ENCODE measurements at places on chromosomes 1 and 21. TPM values are rescaled to one million over a fixed set of nuclear protein-coding genes. Genes with fewer than 3 reads are reported as not detected.
A peak's percentile ranks its signal among the peaks of the same experiment; 100 is the strongest.

DNA sequence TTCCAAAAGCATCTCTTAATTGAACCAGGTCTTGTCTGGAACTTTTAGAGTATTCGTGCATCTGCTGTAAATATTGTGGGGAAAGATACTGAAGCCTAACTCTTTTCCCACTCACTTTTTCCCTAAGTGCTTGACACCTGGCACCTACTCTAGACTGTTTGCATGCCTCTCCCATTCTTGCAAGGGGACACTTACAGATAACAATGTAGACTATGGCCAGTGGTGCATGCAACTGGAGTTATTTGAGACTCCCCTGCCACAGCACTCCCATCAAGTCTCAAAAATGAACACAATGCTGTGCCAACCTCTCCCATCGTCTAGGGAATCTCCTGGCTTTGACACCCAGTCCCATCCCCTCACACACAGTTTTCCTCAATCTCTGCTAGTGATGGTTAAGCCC lies 118.6 kb upstream of the ATP1B1 start:
- no peaks in the 10 kb centered on the region for H3K27me3 ChIP-seq
- no peak overlapping the region for H3K4me3 ChIP-seq
- no peak overlapping the region for H3K27ac ChIP-seq
- no peaks in the 10 kb centered on the region for H3K36me3 ChIP-seq

DNA sequence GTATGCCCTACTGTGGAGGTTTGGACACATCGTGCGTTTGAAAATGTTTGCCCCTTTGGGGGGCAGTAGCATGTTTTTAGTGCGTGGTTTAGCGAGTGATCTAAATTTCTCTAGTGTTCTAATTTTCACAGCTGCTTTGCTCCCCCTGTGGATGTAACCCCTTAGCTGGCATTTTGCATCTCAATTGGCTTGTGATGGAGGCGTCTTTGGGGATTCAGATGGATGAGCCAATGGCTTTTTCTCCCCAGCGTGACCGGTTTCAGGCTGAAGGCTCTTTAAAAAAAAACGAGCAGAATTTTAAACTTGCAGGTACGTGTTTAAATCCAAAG lies 836 bp downstream of the CDC7 start:
- H3K4me3 ChIP-seq = peak overlapping the region; percentile 66
- H3K4me1 ChIP-seq = peaks cover 9% of the 10 kb centered on the region
- H3K27ac ChIP-seq = peak overlapping the region; percentile 90
- no peak for DNase-seq
- no peaks in the 10 kb centered on the region for H3K27me3 ChIP-seq

GRCh38 chr1:49106445-49106844 lies 329.8 kb upstream of the BEND5 start:
- no peak for DNase-seq
- H3K27ac ChIP-seq = no peak overlapping the region
- no peaks in the 10 kb centered on the region for H3K36me3 ChIP-seq
- no peak overlapping the region for H3K4me3 ChIP-seq
- H3K4me1 ChIP-seq = no peaks in the 10 kb centered on the region

The LGR6 gene
- 0.32 TPM for total RNA-seq

GRCh38 chr1:41526956-41527561 lies 42.6 kb upstream of the EDN2 start:
- H3K4me3 ChIP-seq = no peak overlapping the region
- no peaks in the 10 kb centered on the region for H3K36me3 ChIP-seq
- no peaks in the 10 kb centered on the region for H3K27me3 ChIP-seq

DNA sequence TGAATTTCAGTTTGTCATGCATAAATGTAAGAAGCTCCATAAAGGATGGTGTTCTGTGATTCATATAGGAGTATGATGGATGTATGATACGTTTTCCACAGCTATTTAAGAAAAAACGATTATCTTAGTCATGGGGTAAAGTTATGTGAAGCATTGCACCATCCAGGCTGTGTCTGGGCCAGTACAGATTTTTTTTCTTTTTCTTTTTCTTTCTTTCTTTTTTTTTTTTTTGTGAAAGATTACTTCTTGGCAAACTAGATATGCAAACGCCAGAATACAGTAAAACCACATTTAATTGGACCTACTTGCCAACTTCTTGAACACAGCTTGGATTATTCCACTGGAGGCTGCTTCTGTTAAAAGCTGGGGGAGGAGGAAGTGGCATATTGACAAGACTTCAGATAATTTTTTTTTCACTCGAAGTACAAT lies 14.9 kb downstream of the ZBTB18 start:
- no peaks in the 10 kb centered on the region for H3K36me3 ChIP-seq
- peak overlapping the region; percentile 77 for H3K27ac ChIP-seq
- H3K4me3 ChIP-seq = no peak overlapping the region
- H3K27me3 ChIP-seq = no peaks in the 10 kb centered on the region
- peaks cover 14% of the 10 kb centered on the region for H3K4me1 ChIP-seq
- no peak for DNase-seq

The IFI44L gene
- total RNA-seq = 2.6 TPM

GRCh38 chr1:189769448-189769847 lies 708.2 kb downstream of the BRINP3 start:
- no peak overlapping the region for H3K4me3 ChIP-seq
- H3K4me1 ChIP-seq = peaks cover 2% of the 10 kb centered on the region
- H3K27me3 ChIP-seq = no peaks in the 10 kb centered on the region
- H3K36me3 ChIP-seq = no peaks in the 10 kb centered on the region
- DNase-seq = no peak

DNA sequence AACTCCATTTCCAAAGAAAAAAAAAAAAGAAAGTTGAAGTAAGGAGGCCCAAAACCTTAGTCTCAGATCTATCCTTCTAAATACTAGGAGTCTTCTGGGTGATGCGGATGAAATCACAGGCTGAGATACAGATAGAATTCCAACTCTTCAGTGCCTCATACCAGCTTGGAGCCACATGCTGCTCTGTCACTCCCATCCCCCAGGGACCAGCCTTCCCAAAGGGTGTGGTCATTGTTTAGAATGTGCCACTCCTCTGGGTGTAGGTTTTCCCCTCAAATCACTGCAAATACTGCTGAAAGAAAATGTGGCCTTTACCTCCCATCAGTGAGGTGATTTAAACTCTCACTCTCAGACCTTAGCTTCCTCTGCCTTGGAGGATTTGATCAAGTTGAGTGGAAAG lies 112.9 kb downstream of the CDC7 start:
- no peak overlapping the region for H3K27ac ChIP-seq
- no peak for DNase-seq
- H3K4me1 ChIP-seq = peaks cover 23% of the 10 kb centered on the region

DNA sequence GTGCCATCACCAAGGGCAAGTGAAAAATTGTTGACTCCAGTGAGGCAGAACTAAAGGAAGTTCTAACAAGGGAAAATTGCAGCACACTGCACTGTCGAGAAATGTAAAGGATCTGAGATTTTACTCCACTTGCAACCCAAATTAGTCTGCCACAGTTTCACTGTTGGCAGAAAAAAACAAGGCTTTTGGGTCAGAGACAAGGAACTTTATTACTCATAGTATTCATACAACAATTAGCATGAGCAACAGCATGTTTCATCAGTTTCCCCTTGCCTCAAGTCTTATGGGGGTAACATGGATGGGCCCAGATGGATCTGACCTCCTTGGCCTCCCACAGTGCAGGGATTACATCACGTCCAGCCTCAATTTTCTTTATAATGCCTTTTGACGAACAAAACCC lies 125.3 kb downstream of the LTN1 start:
- H3K27ac ChIP-seq = no peak overlapping the region
- no peaks in the 10 kb centered on the region for H3K36me3 ChIP-seq
- H3K4me3 ChIP-seq = no peak overlapping the region
- no peak for DNase-seq
- no peaks in the 10 kb centered on the region for H3K4me1 ChIP-seq
